Left colon (tissue), 2 donors: ENCODE measurements at places on chromosomes 12 and 14. TPM values are rescaled to one million over a fixed set of nuclear protein-coding genes. Genes with fewer than 3 reads are reported as not detected.

DNA sequence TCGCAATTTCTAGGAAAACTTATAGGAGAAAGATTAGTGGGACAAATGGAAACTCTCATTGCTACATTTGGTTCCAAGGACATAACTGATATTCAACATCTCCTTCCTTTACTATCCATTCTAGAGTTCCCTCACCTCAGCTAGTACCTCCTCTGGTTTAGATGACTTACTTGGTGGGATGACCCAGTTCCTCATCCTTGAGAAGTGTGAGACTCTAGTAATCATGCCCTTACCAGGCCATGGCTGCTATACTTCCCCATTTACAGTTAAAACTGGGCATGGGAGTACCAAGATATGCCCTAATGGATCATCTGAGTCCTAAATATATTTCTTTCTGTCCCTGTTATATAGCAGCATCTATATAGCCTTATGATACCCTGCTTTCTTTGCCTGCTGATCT is 58.1 kb downstream of the IFT81 start:
- no peak for DNase-seq

DNA sequence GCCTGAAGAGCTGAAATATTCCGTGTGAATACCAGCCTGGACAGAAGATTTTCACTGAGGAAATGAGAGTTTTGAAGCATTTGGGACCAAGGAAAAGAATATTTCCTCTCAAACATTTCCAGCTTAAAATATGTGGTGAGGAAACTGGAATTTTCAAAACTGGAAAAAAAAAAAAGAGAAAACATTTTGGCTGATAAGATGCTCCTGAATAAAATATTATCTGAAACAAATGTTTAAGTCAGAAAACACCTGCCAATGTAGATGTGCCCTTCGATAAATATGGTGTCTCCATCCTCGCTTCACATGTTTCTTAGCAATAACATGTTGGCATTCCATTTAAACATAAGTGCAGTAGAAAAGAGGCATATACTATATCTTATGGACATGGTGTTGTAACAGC is 567.0 kb downstream of the PRKD1 start:
- DNase-seq: no peak

DNA sequence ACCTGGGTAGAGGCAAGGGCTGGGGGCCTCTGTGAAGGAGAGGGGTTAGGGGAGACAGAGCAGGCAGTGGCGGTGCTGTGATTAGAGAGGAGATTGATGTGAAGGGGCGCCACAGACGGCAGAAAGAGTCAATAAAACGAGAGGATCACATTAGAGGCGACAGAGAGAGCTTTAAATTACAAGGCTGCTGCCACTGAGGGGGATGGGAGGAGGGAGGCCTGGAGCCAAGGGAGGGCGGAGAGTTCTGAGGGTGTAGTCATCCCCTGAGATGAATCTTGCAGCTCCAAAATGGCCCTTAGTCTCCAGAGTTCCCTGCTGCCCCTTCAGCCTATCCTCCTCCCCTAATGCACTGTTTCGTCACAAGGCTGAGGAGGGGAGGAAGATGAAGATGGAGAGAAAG is 12.8 kb downstream of the ZFHX2 start:
- no peak for DNase-seq

- DNase-seq: no peak
Observed at GRCh38 chr14:64563696-64564095, 13.9 kb downstream of the PPP1R36 start.

GRCh38 chr12:59039005-59039404 is 118.7 kb upstream of the LRIG3 start:
- no peak for DNase-seq

DNA sequence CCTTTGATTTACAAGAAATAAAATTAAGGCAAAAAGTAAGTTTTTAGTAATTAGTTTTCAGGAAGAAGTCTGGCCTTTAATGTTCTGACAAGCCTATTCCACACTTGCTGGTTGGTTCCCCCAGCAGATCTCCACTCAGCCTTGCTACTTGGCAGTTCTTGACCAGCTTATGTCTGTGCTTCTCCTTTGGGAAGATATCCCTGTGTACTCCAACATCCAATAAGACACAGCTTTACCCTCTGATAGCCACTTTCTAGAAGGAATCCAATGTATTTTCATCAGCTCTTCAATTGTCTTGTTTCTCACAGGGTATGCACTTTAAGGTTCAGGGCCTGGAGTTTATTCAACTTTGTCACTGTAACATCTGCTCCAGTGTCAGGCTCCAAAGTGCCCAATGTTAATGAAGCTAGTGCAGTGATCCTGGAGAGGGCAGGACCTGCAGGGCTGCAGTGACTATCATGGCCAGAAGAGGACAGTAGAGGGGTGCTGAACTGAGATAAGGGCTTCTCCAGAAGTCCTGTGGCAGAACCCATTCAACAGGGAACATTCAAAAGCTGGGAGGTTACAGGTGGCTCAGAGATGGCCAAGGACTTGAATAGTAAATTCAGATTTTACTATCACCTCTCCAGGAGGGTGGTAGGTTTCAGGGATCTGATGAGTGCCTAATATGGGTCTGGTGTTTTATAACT is 22.9 kb downstream of the JKAMP start:
- DNase-seq: peak; percentile 78

- peak; percentile 63 for DNase-seq
Observed at GRCh38 chr12:107092669-107093416, 506 bp downstream of the CRY1 start.

GRCh38 chr12:114164351-114164750 is 198.2 kb upstream of the RBM19 start:
- no peak for DNase-seq

GRCh38 chr14:59529189-59529588 is 44.9 kb downstream of the JKAMP start:
- DNase-seq: no peak

GRCh38 chr12:109020796-109021380 is at the start of gene SVOP:
Gene SVOP, minus strand, starts transcription at chr12:109021068. Its CDS starts 200 bp downstream, at chr12:109020868.
- DNase-seq: peak; percentile 78

- no peak for DNase-seq
Observed at GRCh38 chr12:41521872-41522379, 333.8 kb downstream of the PDZRN4 start.

GRCh38 chr12:111209811-111210210 is 159.1 kb downstream of the PHETA1 start:
- no peak for DNase-seq

DNA sequence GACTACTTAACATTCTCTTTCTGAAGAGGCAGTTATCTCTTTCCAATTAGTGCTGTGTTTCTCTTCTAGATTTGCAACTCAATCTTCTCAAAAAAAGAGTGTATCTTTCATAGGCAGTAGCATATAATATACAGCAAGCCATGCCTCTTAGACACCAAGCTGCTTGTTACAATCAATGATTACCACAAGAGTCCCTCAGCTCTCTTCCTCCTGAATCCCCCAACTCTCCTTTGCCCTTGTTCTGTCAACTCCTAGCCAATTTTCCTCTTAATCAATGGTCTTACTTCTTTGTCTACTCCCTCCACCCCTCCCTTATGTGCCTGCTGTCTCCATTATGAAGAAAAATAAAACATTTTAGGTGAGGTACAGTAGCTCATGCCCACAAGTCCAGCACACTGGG is 2.6 kb downstream of the TMTC1 start:
- DNase-seq: no peak

The INHBE gene
- not detected for total RNA-seq

The RASSF9 gene
- 0.89 TPM for total RNA-seq

The TSPAN8 gene
- total RNA-seq: 2,025 TPM

The CCDC184 gene
- 0.50 TPM for total RNA-seq

The DDX11 gene
- 51.4 TPM for total RNA-seq

The ZFHX2 gene
- 1.9 TPM for total RNA-seq

The CACNA2D4 gene
- 5.1 TPM for total RNA-seq
